ENCODE measurements at places on chromosomes 12 and 14.

DNA sequence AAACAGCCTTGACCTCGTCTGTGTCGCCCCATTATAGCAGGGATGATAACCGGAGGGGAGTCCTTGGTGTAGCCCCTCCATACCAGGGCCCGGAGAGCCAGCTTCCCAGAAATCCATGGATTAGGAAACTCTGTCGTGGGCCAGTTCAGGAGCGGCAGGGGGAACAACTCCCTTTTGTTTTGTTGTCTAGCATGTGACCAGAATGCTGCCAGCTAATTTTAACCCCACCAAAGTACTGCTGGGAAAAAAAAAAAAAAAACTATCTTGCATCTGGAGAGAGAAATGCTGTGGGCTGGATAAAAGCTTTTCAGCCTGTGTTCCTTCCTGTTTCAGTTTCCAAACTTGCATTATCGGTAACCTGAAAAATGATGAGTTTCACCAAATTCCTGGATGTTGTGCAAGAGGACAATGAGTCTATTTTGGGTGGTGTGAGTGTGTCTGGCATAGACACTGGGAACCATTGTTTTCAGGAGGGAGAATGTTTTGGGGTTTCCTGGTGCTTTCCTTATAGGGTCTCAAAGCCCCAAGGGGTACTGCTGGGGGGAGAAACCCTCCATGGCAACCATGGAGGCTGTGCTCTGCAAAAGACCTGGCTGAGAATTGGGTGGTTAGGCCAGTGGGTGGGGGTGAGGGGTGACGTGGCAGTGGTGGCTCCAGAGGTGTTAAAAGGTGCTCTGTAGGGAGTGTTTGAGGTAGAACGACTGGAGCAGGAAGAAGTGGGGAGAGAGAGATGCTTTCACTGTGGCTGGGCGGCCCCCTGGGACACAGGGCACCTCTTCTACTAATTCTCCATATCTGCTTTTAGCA is 14.9 kb upstream of the IRF2BPL start:
- DNase-seq, result peak; percentile 59

- DNase-seq, result no peak
These were observed 210.6 kb downstream of the FBXL14 start for GRCh38 chr12:1383758-1384157.

- no peak for DNase-seq
These were observed 3.8 kb downstream of the TXNRD1 start for GRCh38 chr12:104219361-104219892.

GRCh38 chr14:56686416-56686815 is 106.8 kb downstream of the TMEM260 start:
- no peak for DNase-seq

GRCh38 chr12:108270035-108270848 is 68.9 kb downstream of the CMKLR1 start:
- DNase-seq, result no peak

DNA sequence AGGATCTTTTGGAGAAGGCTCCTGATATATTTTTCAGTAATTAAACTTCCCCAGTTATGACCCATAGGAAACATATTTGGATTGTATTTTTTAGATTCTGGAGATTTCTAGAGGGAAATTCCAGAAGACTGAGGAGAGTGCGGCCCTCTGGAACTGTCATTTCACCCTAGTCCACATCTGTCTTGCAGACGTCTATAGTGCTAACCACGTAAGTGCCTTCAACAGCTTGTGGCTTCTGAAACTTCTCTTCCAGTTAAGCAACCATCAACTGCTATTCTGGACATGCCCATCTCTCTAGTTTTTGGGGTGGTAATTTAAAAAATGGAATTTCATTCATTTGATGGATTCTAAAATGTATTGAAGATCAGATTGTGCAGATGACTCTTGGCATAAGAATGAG is 1098.8 kb downstream of the TMEM121 start:
- no peak for DNase-seq

- DNase-seq, result no peak
These were observed 256.6 kb downstream of the FOXN3 start for GRCh38 chr14:89160437-89160836.

DNA sequence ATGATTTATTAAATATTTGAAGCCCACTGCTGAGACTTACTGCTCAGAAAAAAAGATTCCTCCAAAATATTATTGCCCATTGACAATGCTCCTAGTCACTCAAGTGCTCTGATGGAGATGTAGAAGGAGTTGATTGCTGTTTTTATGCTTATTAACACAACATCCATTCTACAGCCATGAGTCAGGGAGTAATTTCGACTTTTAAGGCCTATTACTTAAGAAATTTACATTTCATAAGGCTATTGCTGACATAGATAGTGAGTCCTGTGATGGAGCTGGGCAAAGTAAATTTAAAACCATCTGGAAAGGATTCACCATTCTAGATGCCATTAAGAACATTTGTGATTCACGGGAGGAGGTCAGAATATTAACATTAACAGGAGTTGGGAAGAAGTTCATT is 5.2 kb downstream of the KCNJ8 start:
- DNase-seq, result no peak
